Right ventricle myocardium inferior (tissue), 1 donor: ENCODE measurements at places on chromosomes 11 and 22. TPM values are rescaled to one million over a fixed set of nuclear protein-coding genes. Genes with fewer than 3 reads are reported as not detected.
A peak's percentile ranks its signal among the peaks of the same experiment; 100 is the strongest.

GRCh38 chr11:73393479-73394415 is 17.5 kb downstream of the RELT start:
- DNase-seq: peak; percentile 84

DNA sequence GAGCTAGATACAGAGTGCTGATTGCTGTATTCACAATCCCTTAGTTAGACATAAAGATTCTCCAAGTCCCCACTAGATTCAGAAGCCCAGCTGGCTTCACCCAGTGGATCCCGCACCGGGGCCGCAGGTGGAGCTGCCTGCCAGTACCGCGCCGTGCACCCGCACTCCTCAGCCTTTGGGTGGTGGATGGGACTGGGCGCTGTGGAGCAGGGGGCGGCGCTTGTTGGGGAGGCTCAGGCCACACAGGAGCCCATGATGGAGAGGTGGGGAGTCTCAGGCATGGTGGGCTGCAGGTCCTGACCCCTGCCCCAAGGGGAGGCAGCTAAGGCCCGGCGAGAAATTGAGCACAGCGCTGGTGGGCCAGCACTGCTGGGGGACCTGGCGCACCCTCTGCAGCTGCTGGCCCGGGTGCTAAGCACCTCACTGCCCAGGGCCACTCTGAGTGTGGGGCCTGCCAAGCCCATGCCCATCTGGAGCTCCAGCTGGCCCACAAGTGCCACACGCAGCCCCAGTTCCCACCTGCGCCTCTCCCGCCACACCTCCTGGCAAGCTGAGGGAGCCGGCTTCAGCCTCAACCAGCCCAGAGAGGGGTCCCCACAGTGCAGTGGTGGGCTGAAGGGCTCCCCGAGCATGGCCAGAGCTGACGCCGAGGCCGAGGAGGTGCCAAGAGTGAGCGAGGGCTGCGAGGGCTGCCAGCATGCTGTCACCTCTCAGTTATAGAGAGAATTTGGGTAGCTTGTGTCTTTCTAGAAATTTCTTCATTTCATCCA is 417.6 kb downstream of the METTL15 start:
- no peak for DNase-seq

GRCh38 chr11:45374653-45375059 is 88.5 kb upstream of the SYT13 start:
- DNase-seq: no peak

DNA sequence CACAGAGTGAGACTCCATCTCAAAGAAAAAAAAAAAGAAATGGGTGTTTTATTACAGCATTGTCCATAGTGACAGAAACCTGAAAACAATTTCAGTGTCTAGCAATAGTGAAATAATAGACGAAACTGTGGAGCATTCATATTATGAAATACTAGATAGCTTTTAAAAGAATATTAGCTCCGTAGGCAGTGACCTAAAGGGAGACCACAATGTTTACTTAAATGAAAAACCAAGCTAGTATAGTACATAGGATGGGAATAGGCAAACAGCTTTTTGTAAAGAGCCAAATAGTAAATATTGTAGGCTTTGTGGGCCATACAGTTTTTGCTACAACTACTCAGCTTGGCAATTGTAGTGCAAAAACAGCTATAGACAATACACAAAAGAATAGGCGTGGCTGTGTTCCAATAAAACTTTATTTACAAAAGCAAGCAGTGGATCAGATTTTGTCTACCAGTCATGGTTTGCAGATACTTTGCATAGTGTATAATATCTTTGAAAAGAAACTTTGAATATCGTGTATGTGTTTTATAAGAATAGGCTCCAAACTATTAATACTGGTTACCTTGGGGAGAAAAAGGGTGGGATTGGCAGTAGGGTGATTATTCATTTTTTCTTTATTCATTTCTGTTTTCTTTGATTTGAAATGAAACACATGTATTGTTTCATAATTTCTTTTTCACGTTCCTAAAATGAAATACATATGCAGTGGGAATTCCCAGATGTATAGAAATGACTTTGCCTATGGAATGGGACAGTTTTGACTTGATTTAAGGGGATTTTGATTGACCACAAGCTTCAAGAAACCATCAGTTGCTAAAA is 50.7 kb downstream of the PRR5L start:
- no peak for DNase-seq

DNA sequence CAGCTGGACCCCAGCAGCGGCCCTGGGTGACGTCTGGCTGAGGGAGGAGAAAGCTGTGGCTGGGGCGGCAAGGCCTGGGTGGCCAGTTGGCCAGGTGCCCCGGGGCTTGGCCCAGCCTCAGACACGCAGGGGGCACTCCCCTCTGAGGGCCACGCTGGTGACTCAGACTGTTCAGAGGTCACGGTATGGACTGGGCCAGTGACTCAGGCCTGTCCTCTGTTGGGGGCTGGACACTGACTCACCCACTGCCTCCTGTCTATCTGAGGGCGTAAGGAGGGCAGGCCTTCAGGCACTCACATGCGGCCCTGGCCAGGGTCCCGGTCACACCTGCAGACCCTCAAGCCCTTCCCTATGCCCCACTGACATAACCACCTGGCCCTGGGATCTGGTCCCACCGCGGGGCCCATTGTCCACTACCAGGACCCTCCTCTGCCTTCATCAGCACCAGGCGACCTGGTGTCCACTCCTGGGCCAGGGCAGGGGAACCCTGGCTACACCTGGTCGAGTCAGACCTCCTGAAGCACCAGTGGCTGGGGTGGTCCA is 3.7 kb upstream of the MUC5AC start:
- DNase-seq: no peak

DNA sequence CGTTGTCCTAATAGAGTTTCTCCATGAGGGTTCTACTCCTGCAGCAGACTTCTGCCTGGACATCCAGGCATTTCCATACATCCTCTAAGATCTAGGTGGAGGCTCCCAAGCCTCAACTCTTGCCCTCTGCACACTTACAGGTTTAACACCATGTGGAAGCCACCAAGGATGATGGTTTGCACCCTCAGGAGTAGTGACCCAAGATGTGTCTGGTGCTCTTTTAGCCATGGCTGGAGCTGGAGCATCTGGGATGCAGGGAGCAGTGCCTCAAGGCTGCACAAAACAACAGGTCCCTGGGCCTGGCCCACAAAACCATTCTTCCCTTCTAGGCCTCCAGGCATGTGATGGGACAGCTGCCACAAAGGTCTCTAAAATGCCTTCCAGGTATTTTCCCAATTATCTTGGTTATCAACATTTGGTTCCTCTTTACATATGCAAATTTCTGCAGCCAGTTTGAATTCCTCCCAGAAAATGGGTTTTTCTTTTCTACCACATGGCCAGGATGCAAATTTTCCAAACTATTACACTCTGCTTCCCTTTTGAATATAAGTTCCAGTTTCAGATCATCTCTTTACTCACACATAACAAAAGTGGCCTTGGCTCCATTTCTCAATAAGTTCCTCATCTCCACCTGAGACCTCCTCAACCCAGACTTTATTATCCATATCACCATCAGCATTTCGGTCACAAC is 69.5 kb upstream of the GNAZ start:
- DNase-seq: no peak

GRCh38 chr11:43833657-43834073 is 47.0 kb upstream of the ALKBH3 start:
- no peak for DNase-seq

DNA sequence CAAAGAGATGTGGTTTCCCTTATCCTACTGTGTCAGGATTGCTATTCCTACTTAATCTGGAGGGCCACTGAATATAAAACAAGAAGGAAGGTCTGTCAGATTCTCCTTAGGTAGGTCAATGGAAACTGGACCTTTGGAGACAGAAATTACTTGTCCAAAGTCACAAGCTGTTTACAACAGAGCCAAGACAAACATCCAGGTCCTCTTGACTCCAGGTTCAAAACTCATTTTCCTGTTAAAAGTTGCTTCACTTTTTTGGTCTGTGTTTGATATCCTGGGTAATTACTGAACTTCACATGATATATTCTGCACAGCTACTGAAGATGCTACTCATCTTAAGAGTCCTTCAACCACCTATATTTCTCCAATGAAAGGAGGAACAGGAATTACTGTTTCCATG is 81.2 kb upstream of the ARHGAP32 start:
- no peak for DNase-seq

- DNase-seq: no peak
These were observed 5.9 kb downstream of the PCNX3 start for GRCh38 chr11:65621460-65621859.

- DNase-seq: no peak
These were observed 2.9 kb downstream of the TEAD1 start for GRCh38 chr11:12677131-12677530.

GRCh38 chr11:45279645-45280044 is 6.5 kb downstream of the SYT13 start:
- DNase-seq: no peak

GRCh38 chr22:47000256-47000655 is 237.8 kb downstream of the TBC1D22A start:
- no peak for DNase-seq

DNA sequence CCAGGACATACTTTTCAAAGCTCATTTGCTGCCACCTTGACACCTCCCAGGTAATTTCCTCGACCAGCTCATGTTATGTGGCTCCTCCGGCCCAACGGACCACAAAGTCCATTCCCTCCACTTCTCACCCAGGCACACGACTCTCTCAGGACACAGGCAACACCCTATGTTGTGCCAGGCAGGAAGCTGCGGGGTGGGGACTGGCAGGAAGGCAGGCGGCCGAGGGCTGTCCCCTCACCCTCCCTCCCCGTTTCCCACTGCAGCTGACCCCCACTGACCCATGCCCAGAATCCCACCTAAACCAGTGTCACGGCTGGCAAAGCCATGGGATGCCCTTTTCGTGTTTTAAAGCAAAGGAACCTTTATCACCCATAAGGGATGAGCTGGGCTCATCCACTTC is 20.8 kb downstream of the CELSR1 start:
- DNase-seq: no peak

DNA sequence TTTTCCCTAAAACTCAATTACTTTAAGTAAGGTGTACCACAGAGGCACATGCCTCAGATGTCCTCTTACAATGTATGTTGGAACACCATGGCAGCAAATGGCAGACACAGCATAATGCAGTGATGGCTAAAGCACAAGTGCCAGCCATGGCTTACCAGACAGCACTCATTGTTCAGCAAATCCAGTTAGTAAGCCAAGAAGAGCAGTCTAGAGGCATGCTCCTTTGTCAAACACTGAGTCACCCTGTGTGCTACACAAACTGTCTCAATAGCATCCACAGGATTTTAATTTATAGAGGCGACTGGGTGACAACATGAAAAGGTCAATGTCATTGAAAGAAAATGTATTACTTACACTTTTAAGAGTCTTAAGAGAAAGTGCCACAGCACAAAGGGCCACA is 140.6 kb downstream of the KCNA4 start:
- DNase-seq: no peak

GRCh38 chr22:46589141-46589748 is 30.9 kb upstream of the GRAMD4 start:
- DNase-seq: peak; percentile 61

- no peak for DNase-seq
These were observed 1.0 kb upstream of the PLAAT2 start for GRCh38 chr11:63564056-63564774.

DNA sequence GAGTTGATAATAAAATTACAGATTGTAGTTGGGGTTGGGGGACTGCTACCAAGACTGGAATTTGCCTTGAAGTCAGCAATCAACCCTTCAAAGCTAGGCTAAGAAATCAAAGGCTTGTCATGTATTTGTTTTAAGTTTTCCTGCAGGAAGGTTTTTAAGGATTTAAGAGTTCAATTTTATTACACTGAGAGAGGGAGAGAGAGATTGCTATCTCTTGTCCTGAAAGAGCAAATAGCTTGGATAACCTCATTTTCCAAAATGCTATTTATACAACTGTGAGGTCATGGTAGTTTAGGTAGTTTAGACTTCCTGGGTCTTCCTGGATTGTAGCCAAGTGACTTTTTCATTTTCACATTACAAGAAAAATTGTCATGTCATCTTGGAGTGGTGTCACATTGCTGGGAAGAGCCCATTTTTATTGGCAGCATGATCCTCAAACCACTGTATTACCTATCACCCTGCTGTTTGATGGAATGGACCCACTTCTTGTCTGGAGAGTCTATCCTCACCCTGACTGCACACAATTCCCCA is 10.1 kb upstream of the PRSS23 start:
- DNase-seq: no peak

GRCh38 chr11:94754819-94755218 is 13.3 kb upstream of the AMOTL1 start:
- no peak for DNase-seq

- DNase-seq: no peak
These were observed 396.4 kb upstream of the CCDC90B start for GRCh38 chr11:83682611-83682973.

GRCh38 chr11:94602430-94603372 is 35.5 kb downstream of the PIWIL4 start:
- peak; percentile 70 for DNase-seq

DNA sequence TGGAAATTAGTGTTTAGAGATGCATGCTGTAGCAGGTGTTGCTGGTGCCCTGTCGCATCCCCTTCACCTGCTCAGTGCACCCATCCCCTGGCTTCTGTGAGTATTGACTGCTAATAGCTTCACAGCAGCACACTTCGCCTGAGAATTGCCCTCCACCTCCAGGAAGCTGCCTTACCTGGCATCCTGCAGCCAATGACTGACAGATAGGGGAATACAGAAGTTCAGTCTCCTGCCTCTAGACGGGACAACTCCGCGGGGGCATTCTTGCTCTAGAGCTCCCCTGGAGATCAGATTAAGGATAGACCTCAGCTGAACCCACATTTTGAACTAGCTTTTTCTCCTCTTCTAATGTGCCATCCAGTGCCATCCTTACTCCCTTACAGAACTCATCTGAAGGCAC is 9.3 kb upstream of the CD3E start:
- no peak for DNase-seq

DNA sequence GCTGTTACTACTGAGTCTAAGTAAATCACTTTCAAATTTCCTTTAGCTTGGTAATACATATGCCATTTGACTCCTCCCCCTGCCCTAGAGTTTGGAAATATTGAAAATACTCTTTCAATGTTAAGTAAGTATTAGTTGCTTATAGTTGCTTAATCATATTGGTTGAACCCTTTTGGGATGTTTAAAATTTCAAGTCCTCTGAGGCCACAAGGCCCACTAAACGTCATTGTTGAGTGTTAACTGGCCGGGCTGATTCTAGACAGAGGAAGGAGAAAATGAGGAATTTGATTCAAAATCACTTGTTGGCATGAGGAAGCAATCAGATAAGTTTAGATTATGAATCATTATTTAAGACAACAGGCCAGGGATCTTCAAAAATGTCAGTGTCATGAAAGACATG is 8.5 kb downstream of the NAV2 start:
- DNase-seq: no peak

GRCh38 chr11:115221461-115222069 is 282.6 kb downstream of the CADM1 start:
- no peak for DNase-seq

- no peak for DNase-seq
These were observed 1182.5 kb downstream of the LRRC4C start for GRCh38 chr11:40276960-40277359.

GRCh38 chr11:109728056-109728455 is 306.1 kb downstream of the C11orf87 start:
- no peak for DNase-seq

Gene OR8G5
- not detected for total RNA-seq

Gene SC5D
- 24.4 TPM for total RNA-seq

Gene ABCC8
- 1.1 TPM for total RNA-seq

Gene PICK1
- 20.9 TPM for total RNA-seq

Gene C22orf15
- total RNA-seq: not detected

Gene ZNF70
- 3.2 TPM for total RNA-seq

Gene CDCA5
- 1.7 TPM for total RNA-seq

Gene PRRG4
- total RNA-seq: 0.57 TPM

Gene UPB1
- 1.3 TPM for total RNA-seq

Gene MUC2
- not detected for total RNA-seq

Gene UCP3
- 13.1 TPM for total RNA-seq
